ENCODE measurements at places on chromosomes 11 and 22.

GRCh38 chr11:86141727-86142126 is 72.8 kb upstream of the PICALM start:
- no peak for DNase-seq

DNA sequence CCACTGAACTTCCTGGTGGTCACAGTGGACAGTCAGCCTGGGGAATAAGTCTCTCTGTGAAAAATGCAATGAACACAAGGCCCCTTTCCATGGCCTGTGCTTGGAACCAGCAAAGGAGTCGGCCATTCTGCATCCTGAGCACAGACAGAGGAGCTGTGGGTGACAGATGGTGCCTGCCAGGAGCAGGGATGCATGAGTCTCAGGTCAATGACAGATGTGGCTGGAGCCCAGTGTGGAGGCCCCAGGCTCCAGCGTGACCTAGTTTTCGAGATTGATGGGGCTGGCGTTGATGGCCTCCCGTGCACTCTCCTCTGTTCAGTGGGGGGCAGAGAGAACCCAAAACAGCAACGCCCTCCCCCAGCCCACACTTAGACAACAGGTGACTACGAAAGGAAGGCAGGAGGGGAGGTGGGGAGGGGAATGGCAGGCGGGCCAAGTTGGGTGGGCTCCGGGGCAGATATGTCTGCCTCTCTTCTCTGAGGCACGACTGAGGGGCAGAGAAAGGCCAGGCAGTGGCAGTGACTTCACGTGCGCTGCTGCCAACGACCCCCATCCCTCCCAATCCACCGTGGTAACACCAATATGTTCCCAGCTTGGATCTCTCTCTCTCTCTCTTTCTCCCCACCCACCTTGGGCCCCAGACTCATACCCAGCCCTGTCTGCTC is 34.4 kb upstream of the CD5 start:
- no peak for DNase-seq

- no peak for DNase-seq
Observed at GRCh38 chr11:103584021-103584420, 452.4 kb upstream of the DDI1 start.

DNA sequence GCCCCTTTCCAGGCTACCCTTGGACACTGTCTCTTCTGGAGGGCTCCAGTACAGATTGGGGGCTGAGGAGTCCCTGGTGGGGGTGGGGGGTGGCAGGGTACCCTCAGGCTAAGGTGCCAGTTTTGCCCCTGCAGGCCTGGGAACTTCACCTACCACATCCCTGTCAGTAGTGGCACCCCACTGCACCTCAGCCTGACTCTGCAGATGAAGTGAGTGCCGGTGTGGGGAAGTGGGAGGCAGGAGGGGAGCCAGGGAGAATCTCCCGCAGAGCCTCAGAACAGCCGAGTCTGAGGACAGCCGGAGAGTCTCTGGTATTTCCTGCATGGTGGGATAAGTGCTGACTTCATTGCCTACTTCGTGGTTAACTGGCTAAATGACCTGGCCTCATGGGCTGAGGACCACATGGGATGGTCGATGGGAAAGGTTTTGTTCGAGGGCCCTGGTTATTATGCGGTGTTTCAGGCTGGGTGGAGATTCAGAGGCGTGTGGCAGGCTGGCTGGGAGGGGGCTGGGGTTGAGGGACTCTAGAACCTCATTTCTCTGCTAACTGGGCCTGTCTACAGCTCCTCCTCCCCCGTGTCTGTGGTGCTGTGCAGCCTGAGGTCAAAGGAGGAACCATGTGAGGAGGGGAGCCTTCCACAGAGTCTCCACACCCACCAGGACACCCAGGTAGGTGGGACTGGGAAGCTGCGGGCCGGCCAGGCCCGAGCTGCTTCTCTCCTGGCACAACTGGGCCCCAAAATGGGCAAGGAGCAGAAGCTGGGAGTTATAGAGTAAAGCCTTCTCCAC is 8.5 kb downstream of the TMEM258 start:
- no peak for DNase-seq

GRCh38 chr22:44550711-44551491 is 52.9 kb upstream of the RTL6 start:
- no peak for DNase-seq

DNA sequence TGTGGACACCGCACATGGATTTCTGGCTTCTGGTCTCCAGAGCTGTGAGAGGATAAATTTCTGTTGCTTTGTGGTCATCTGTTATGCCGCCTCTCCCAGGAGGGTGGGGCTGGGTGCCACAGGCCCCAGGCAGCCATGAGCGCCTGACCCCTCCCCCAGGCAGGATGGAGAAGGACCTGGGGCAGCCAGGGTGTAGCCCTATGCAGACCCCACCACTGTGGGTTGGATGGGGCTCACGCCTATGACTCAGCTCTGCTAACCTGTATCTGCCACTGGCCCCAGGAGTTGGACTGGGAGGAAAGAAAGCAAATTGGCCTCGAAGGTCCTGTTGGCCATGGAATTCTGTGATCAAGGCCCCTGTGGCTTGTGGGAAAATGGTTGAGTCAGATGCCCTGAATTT is 1351.1 kb downstream of the BRD1 start:
- DNase-seq: no peak

DNA sequence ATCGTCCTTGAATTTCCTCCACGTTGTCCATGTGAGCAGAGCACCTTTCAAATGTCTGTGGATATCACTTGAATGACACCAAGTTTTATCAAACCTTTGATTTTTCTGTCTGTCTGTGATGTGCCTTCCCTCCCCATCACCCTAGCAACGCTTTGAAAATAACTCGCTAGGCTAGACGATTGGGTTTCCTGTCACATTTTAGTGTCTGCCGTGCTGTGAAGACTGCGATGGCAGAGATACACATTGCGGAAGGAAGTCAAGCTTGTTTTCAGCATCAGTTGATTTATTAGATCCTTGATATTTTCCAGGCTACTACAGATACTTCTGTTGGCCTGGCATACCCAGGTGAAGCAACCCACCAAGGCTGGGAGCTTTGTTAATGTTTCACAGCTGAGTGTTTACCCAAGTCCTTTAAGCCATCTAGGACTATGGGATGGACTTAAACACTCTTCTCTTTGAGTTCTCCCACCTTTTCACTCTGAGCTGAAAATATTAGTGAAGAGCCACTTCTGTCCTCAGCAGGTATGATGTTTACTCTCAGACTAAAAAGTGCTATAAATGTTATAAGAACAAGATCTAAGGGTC is 93.6 kb upstream of the CD44 start:
- peak; percentile 96 for DNase-seq

GRCh38 chr22:49406879-49407587 is 420.6 kb downstream of the BRD1 start:
- no peak for DNase-seq

DNA sequence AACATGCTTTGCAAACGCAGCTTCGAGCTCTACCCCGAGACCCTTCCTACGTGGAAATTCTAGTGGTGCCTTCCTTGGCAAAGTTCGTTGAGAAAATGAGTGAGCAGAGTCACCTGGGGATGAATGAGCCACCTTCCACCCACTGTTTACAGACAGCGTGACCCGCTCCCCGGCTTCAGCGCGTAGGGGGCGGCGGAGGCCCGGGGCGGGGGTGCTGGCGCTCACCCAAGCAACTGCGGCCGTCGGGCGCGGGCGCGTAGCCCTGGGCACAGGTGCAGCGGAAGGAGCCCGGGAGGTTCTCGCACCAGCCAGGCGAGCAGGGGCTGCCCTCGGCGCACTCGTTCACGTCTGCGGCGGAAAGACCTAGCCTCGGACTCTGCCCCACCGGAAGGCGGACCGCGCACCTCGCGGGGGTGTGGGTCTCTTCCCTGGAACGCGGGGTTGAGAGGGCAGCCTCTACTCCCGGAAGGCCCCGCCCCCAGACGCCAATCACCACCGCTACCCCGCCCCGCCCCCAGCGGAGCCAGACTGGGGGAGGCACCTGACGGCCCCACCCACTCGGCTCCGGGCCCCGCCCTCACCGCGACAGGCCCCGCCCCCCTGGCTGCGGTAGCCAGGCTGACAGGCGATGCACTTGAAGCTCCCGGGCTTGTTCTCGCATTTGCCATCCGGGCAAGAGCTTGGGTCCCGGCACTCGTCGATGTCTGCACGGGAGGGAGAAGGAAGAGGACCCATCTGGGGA is 11.8 kb downstream of the LTBP3 start:
- peak; percentile 93 for DNase-seq

DNA sequence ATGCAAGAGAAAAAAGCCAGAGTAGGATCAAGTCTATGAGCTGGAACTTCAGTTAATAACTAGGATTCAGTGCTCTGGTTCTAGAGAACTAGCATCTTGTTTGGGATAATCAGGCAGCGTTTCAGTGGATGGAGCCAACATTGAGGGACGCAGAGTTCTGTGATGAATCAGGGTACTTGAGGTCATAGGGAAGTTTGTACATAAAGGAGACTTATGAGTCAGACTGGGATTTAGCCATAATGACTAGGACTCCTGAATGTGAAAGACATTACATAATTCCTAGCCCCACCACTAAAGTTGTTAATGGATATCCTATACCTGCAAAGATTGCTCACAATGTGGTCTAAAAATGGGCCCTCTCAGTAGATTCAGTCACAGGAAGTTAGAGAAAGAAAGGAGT is 6.8 kb downstream of the SLN start:
- no peak for DNase-seq

- no peak for DNase-seq
Observed at GRCh38 chr11:31005202-31005601, 364.3 kb downstream of the DCDC1 start.

- no peak for DNase-seq
Observed at GRCh38 chr22:27882507-27883290, 36.4 kb downstream of the PITPNB start.

DNA sequence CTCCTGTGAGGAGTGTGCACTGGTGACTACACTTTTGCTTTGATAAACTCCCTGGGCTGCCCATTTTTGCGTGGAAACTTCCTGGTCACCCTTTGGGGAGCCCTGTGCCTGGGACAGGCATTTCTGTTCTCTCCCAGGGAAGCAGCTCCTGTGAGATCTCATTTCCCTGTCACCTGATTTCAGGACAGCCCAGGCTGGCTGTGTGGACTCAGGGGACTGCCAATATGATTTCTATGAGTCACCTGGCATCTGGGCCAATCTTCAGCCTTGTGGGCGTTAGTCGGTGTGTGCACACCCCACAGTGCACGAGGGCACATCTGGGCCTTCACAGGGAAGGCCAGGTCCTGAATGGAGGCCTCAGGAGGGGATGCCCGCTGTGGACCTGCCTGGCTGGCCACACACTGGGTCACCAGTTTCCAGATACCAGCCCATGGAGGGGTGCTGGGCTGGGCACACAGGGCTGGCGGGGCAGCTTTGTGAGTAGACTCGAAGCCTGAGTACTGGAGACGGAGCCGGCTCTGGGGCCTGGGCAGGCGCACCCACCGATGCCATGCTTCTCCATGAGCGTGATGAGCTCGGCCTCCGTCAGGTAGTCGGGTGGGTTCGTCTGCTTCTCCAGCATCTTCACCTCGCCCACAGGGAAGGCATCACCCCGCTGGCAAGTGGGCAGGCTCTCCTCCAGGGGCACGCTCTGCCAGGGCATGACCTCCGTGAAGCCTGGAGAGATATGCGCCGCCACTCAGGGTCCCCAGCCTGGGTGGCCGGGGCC is 9.4 kb upstream of the PPM1F start:
- DNase-seq: no peak
